ENCODE measurements at places on chromosomes 1 and 21. TPM values are rescaled to one million over a fixed set of nuclear protein-coding genes. Genes with fewer than 3 reads are reported as not detected.

- no peak for DNase-seq
These were observed 17.2 kb upstream of the IKBKE start for GRCh38 chr1:206453111-206453510.

The TTLL7 gene
- 9.0 TPM for total RNA-seq

DNA sequence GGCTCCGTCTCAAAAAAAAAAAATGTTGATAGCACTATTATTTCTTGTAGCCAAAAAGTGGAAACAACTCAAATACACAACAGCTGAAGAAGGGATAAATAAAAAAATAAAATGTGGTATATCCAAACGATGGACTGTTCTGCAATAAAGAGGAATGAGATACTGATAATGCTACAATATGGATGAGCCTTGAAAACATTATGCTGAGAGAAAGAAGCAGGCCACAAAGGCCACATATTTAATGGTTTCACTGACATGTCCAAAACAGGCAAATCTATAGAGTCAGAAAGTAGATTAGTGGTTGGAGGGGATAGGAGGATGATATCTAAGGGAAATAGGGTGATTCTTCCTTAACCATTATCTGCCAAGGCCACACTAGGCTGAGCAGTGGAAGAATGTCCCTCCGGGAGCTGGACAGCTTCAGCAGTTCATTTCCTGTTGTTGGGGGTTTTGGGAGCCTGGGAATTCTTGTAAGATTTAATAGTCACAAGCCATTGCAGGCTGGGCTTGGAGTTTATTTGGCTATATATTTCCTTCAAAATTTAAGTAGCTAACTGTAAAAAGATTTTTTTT, 53.5 kb downstream of the ST3GAL3 start:
- DNase-seq: no peak

GRCh38 chr1:38153066-38153777, 106.6 kb upstream of the POU3F1 start:
- DNase-seq: no peak

GRCh38 chr1:25560001-25560400, 16.6 kb downstream of the LDLRAP1 start:
- DNase-seq: no peak

The RGS4 gene
- not detected for total RNA-seq

DNA sequence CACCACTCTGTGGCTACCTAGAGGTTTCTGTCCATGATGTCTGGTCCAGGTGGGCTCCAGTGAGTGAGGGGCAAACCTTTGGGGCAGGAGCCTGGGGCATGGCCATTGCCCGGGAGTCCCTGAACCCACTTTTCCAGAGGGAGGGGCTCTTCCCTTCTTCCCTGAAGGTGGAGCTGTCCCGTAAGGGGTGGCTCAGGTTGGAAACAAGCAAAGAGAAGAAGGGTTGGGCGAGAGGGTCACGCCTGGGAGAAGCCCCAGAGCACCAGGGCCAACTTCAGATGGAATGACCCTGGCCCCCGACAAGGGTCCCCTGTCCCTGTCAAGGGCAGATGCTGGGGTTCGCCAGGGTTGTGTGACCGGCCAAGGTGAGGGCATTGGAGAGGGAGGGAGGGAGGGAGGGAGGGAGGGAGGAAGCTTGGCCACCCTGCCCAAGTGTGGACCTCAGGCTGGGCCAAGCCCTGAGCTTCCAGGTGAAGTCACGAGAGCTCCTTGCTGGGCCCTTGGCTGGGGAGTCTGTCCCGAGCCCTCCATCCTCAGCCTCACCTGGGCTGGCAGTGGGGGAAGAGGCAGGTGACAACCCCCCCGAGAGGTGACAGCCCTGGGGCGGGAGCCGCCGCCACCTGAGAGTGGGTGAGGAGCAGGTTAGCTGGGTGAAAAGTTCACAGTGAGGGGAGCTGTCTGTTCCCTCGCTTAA, 69.6 kb downstream of the DHRS3 start:
- peak; percentile 16 for DNase-seq

DNA sequence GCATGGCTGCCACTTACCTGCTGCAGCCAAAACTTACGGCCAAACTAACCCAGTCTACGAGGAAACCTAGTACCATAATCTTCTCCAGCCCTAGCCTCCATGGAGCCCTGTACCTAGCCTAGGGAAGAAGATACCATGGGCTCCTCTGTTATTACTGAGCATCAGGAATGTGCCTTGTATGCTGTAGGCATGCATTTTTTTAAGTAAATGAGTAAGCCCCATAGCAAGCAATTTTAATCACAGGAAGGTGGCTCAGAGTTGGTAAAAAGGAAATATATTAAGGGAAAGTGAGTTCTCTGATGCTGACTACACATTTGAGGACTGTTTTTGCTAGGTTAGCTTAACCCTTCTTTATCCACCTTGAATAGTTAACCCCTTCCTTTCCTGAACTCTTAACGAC, 21.2 kb downstream of the NFASC start:
- no peak for DNase-seq

DNA sequence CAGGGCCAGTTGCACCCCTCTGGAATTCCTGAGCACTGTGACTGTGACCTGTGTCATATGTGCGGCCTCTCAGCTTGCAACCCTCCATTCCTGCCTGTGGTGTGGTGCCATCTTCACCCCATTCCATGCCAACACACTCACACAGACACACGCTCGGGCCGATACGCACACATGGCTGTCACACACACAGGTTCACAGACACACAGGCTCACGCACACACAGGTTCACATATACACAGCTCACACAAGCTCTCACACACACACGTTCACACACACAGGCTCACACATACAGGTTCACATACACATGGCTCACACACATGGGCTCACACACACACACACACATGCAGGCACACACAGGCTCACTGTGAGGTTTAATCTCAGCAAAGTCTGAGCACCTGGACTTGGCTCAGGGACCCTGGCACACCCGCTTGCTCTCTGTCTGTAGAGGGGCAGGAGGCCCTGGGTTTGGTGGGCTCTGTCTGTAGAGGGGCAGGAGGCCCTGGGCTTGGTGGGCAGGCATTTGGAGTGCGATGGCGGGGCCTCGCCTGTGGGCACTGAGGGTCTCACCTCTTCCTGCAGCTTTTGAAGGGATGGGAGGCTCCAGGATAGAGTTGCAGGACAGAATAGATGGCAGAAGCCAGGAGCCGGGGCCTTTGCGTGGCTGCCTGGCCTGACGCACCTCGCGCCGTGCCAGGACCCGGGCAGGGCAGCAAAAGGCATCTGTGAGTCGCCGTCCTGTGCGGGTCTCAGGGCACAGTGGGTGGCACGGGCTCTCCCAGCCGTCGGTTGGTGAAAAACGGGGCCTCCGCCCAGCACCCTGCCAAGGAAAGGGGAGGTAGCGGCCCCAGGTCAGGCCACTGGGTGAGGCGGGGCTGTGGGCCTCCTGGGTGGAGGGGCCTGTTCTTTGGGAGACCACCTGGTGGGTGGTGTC, 17.1 kb downstream of the COL18A1 start:
- no peak for DNase-seq

The TEX38 gene
- not detected for total RNA-seq

The IQCC gene
- total RNA-seq: 0.93 TPM

DNA sequence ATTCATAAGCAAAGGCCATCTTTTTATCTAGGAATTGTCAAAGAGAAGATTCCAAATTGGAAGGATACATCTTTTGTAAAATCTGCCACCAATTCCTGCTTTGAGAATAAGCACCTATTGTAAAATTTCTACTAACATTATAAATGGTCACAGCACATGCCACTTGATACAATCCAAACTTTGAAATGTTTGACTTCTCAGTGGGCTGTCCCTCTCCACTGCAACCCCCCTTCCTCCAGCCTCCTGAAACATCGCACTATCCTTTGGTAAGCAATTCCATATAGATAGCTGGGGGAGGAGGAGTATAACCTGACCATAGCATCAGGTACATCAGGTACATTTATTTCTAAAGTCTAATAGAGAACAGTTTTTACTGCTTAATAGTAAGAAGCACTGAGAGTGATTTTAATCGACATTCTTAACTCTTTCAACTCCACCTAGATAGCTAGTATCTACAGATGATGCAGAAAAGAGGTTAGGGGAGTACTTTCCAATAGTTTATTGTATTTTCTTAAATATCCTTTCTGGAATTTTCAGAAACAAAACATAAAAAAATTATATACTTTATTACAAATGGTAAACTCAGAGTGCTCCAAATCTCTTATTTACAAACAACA, 2.9 kb downstream of the JUN start:
- no peak for DNase-seq

DNA sequence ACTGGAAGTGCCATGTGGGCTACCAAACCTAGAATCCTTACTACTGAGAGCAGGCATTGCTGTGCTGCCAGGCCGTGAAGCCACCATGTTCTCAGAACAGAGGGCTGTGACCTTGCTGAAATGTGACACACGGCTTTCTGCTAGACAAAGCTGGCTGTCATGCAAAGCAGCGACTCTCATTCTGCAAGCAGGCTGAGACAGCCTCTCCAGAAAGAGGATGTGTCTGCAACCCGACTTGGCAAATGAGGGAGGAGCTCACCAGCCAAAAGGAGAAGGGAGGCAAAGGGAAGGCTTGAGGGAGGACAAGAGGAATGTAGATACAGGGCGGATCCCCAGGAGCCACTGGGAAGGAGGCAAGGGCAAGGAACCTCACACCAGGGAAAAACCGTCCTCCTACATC, 85.7 kb upstream of the KRTAP19-8 start:
- DNase-seq: no peak

- no peak for DNase-seq
These were observed 13.5 kb upstream of the ATP2B4 start for GRCh38 chr1:203612932-203613682.

DNA sequence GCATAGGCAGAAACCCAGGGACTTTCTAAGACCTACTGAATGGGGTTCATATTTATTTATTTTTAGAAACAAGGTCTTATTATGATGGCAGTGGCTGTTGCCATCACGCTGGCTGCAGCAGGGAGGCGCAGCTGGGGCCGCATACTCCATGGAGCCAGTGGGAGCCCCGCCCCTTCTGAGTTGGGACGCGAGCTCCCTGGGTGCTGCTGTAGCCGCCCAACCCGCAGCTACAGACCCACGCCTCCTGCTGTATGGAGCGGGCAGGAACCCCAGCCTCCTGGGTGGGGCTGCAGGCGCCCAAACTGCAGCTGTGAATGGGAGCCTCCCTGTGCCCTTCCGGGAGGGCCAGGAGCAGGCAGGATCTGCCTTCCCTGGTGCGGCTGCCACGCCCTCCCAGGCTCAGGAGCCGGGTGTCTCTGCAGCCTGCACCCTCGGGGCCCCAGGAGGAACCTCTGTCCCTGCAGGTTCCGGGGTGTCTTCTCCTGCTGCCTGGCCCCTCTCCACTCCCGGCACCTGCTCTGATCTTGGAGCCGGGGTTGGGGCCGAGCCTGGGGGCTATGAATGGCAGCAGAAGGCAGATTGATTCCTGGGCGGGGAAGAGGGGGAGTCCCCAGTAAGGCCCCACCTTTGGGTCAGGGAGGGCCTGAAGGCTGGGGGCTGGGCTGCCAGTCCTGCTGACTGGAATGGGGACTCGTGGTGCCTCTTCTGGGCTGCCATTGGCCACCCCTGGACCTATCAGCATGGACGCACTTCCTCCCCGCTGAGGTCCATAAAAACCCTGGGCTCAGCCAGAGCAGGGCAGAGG, 66.5 kb upstream of the LRRN2 start:
- DNase-seq: no peak

- DNase-seq: no peak
These were observed 6.8 kb downstream of the ARID1A start for GRCh38 chr1:26702680-26703038.

GRCh38 chr1:202837746-202838262, 27.1 kb downstream of the PCAT6 start:
- DNase-seq: no peak

GRCh38 chr21:38804789-38805327, 871 bp upstream of the ETS2 start:
- peak; percentile 67 for DNase-seq

DNA sequence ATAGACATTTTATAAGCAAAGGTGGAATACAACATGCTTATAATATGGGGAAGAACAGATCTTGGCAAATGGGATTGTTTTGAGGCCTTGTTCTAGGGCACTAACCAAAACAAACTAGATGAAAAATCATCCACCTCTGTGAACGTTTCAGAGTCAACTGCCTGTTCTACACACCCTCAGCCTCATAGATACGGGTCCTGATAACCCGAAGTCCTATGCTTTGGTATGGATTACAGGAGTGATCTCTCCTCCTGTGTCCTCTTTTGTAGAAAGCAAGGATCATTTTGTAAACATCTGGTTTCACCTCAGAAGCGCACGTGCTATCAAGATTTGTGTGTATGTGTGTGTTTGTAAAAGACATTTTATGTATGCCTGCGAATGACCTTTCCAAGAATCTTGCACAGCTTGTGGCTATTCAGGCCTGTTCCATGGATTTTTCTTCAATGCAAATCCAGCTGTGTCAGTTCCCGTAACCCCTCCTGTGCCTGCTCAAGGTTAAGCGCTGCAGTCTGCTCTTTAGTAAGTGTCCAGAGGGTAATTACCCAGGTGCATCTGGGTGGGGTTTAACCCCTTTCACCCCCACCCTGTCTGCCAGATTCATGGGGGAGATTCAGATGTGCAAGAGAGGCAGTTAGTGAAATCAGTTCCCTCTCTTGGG, 132.4 kb downstream of the ROR1 start:
- no peak for DNase-seq

GRCh38 chr21:33774551-33774950, 132.2 kb downstream of the ITSN1 start:
- no peak for DNase-seq

DNA sequence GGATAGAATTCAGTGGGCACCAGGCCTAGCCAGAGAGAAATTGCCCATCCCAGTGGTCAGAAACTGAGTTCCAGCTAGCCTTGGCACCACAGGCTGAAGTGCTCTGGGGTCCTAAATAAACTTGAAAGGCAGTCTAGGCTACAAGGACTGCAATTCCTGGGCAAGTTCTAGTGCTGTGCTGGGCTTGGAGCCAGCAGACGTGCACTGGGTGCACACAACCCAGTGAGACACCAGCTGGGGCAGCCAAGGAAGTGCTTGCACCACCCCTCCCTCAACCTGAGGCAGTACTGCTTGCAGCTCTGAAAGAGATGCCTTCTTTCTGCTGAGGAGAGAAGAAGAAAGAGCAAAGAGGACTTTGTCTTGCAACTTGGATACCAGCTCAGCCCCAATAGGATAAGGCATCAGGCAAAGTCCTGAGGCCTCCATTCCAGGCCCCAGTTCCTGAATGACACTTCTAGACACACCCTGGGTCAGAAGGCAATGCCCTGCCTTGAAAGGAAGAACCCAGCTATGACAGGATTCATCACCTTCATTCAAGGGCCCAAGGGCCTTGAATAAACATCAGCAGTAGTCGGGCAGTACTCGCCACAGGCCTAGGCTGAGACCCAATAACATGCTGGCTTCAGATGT, 55.1 kb downstream of the OVGP1 start:
- no peak for DNase-seq

The TFF3 gene
- 0.91 TPM for total RNA-seq

GRCh38 chr1:234743791-234744611, 134.0 kb upstream of the IRF2BP2 start:
- no peak for DNase-seq
